Body of pancreas (tissue), 4 donors: ENCODE measurements at places on chromosomes 7 and 10.
A peak's percentile ranks its signal among the peaks of the same experiment; 100 is the strongest.

GRCh38 chr10:128751284-128751683, 625.1 kb upstream of the MKI67 start:
- no peak for DNase-seq

DNA sequence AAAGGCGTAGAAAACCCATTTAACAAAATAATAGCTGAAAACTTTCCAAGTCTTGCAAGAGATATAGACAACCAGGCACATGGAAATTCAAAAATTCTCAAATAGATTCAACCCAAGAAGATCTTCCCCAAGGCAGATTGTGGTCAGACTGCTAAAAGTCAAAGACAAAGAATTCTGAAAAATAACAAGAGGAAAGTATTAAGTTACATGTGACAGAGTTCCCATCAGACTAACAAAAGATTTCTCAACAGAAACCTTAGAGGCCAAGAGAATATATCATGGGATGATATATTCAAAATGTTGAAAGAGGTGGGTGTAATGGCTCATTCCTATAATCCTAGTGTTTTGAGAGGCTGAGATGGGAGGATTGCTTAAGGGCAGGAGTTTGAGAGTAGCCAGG, 59.8 kb downstream of the TMEM178B start:
- DNase-seq = no peak

GRCh38 chr10:6229290-6229689, 26.6 kb downstream of the PFKFB3 start:
- DNase-seq = no peak

- DNase-seq = no peak
Observed at GRCh38 chr7:138245682-138246081, 169.4 kb downstream of the AKR1D1 start.

- DNase-seq = no peak
Observed at GRCh38 chr7:80860554-80860953, 58.3 kb downstream of the SEMA3C start.

- DNase-seq = peak; percentile 51
Observed at GRCh38 chr7:8389593-8390261, 43.7 kb upstream of the NXPH1 start.

DNA sequence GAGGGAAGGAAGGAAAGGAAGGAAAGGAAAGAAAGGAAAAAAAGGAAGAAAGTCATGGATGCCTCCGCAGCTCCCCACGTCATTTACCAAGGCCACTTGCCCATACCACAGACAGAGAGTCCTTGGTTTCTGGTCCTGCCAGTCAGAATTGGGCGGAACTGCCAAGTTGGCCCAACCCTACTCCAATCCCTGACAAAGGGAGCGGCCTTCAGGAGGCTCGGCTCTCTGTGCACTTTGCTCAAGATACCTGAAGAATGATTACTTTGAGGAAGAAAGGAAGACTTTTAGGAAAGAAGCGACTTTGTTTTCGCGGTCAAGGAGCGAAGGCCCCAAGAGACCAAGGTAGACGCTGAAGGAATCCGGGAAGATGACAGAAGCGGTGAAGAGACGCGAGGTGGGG, 49.1 kb upstream of the FXYD4 start:
- DNase-seq = peak; percentile 54
